ENCODE measurements at places on chromosomes 2 and 18.

DNA sequence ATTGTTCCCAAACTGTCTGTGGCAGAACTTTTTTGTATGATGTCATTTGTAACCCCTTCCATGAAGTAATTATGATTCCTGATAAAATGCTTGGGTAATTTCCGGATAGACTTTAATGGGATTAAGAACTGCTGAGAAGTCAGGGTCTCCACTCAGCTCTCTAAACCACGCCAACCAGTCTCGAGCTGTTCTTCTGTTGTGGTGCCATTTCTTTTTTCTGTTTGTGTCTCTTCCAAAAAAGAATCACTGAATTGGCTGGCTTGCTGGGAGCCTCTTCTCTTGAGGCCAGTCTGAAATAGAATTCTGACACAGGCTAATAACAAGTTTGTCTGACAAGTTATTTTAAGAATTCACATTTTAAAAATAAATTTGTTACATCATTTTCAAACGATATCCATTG is 198.9 kb downstream of the BCL2 start:
- DNase-seq: no peak

DNA sequence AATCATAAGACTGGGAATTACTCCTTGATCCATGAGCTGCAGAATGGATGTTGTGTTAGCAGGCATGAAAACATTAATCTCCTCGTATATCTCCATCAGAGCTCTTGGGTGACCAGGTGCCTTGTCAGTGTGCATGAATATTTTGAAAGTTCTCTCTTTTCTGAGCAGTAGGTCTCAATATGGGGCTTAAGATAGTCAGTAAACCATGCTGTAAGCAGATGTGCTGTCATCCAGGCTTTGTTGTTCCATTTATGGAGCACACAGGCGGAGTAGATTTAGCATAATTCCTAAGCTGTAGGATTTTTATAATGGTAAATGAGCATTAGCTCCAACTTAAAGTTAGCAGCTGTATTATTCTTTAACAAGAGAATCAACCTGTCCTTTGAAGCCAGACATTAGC is 160.3 kb downstream of the MYO1B start:
- DNase-seq: no peak

GRCh38 chr2:238649936-238650518 is 197.9 kb upstream of the TWIST2 start:
- no peak for DNase-seq

- no peak for DNase-seq
Observed at GRCh38 chr2:150732064-150732463, 244.6 kb upstream of the RND3 start.

- DNase-seq: peak; percentile 36
Observed at GRCh38 chr18:24914171-24914525, 437.8 kb downstream of the ZNF521 start.

DNA sequence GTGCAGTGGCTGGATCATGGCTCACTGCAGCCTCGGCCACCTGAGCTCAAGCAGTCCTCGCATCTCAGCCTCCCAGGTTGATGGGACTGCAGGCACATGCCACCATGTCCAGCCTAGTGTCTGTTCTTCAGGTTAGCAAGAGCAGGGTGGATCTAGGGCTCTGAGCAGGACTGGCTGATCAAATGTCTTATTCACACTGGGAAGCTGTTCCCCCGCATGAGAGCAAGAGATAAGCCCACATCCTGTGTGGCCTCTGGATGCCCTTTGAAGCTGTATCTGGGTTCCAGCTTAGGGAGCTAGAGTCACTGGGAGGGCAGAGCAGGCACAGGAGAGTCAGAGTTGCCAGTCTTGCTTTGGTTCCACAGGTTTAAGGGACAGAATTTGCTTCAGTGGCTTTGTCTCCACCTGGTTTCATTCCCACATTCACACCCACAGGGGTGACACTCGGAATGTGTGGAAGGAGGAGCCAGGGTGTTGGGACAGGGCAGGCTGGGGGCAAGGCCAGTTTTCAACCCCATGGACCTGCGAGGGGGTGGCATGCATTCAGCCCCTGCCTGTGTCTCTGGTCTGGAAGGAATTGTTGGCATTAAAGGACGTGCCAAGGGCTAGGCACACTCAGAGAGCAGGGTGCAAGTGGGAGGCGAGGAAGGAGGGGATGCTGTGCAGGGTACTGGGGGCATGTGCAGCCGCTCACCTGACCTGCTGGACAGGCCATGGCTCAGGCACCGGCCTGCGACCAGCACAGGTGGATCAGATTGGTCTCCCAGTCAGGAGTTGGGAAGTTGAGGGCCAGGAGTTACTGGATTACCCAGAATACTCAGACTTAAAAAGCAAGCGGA is 24.5 kb downstream of the PTPN18 start:
- DNase-seq: peak; percentile 90

DNA sequence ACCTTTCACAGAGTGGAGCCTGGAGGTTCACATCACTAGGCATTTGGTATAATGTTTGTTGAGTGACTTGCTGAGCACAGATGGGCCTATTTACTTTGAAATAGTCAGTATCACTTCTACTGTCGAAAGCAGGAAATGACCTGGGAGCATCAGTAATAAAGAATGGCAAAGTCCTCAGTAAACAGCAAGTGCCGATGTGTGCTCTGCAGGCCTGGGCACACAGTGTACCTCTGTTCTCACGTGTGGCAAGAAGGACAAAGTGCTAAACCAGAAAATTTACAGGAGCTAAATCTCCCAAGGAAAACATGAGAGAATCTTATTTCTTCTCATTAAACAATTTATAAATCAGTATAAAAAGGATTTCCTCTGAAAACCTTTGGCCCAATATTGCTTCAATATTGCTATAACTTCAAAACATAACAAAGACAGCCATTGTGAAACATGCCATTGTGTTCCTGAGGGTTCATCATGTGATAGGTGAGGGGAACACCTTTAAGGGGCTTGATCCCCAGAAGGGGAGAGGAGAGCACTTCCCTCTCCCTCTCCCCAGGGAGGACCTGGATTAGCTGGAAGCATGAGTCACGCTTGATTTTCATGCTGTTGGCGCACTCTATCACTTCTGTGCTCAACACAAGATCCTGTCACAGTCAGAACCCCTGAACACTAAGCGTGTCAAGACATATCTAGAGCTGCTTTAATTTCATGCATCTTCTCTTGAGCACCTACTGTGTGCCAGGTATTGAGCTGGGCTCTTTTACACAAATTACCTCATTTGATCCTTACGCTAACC is 131.5 kb upstream of the SMAD2 start:
- DNase-seq: no peak

DNA sequence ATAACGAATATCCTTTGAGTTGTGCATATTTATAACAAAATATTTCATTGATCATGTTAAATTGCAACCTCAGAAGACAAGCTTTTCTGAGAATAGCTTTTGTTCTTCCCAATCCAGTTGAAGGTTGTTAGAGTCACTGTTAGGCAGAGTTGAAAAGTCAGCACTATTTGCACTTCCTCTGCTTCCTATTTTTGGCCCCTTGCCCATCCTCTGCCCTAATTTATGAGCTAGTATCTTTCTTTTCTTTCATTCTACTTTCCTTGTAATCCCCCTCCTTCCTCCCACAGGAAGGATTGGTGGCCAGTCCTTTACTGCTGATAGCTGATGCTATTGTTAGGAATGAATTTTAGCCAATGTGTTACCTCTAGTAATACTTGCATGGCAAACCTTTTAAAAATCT is 4.9 kb downstream of the RALB start:
- peak; percentile 34 for DNase-seq

- no peak for DNase-seq
Observed at GRCh38 chr18:36537289-36537688, 239.8 kb downstream of the FHOD3 start.

DNA sequence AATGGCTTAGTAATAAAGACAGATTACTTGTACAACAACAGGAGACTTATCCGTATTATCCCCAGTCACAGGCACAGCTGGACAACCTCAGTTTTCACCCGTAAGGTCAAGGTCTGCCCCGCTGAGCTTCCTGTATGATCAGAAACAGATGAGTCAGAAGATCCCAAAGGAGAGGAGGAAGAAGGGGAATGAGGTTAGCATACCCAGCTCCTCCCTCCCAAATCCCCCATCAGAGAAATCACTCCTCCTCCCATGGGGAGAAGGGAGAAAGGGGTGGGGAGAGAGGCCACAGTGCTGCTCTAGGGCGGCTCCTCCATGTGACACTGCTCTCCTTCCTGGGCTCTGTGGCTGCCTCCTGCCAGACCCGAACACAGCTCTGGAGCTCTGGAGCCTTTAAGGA is 53.8 kb upstream of the SPTBN1 start:
- DNase-seq: no peak

DNA sequence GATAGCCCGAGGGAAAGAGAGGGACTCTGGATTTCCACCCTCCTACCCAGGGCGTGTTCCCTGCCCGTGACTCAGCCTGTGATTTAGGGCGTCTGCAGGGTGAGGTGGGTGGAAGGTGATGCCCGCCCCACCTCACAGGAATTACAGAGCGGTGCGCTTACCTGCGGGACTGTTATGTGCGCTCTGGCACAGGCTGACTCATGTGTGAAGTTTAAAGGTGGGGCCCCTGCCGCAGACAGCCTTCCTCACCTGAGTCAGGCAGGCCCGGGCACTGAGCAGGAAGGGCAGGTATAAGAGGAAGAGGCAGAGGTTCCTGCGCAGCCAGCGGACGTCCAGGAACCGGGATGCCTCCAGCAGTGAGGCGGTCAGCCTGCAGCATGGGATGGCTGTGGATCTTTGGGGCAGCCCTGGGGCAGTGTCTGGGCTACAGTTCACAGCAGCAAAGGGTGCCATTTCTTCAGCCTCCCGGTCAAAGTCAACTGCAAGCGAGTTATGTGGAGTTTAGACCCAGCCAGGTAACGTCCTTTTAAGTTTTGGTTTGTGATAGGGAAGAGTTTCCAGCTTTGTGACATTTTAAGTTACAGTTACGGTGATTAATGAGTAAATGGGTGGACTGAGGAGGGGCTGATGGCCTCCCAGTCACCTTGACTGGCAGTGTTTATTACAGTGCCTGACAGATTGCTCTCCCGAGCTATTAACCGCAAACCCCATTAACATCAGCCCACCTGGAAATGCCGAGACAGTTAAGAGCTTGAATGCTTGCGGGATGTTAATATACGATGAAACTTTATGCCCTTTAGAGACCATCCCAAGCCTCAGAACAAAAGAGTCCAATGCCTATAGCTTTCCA is 141.6 kb upstream of the TTC39C start:
- DNase-seq: no peak

DNA sequence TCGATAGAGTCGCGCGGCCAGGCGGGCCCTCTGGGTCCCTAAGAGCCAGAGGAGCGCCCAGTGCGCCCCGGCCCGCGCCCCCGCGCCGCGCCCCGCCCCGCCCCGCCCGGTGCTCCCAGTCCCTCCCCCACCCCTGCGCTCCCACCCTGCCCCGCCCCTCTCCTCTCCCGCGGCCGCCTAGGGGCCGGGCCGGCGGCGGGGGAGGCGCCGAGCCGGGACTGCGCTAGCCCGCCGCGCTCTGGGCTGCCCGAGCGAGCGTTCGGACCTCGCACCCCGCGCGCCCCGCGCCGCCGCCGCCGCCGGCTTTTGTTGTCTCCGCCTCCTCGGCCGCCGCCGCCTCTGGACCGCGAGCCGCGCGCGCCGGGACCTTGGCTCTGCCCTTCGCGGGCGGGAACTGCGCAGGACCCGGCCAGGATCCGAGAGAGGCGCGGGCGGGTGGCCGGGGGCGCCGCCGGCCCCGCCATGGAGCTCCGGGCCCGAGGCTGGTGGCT is at the start of gene GPC1:
Gene GPC1 (plus strand): TSS at position 207 of the 491 bp plus-strand sequence. CDS start 256 bp downstream, at position 463.
- DNase-seq: no peak

DNA sequence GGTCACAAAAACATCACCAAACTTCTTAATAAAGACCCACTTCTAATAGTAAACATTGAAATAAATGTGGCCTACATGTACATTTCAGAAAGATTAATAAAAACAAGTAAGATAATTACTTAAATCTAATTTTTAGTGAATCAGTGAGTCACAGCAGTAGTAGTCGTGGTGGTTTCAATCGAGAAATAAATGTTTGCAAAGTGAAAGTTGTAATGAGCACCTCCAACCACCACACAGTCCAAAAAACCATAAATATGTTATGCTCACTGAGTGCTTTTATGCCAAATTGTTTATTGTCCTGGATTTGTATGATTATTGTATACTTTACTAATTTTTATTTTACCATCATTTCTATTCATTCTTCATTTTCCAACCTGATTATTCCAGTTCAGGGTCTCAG is 61.8 kb upstream of the SPOPL start:
- DNase-seq: no peak

DNA sequence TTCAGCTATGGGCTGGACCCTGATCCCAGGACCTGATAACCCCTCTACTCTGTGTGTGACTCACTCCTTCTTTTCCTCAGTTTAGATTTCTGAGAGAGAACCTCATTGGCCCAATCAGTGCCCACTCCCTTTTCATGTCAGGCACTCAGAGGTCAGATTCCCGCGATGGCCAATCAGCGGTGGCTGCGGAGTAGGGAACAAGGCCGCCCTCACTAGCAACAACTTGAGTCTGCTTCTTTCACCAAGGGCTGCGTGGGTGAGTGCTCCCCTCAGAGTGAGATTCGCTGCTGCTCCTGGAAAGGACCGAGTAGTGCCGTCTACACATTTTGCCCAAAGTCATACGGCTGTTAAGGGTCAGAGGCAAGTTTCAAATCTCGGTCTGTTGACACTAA is 34.7 kb downstream of the NPPC start:
- DNase-seq: no peak

DNA sequence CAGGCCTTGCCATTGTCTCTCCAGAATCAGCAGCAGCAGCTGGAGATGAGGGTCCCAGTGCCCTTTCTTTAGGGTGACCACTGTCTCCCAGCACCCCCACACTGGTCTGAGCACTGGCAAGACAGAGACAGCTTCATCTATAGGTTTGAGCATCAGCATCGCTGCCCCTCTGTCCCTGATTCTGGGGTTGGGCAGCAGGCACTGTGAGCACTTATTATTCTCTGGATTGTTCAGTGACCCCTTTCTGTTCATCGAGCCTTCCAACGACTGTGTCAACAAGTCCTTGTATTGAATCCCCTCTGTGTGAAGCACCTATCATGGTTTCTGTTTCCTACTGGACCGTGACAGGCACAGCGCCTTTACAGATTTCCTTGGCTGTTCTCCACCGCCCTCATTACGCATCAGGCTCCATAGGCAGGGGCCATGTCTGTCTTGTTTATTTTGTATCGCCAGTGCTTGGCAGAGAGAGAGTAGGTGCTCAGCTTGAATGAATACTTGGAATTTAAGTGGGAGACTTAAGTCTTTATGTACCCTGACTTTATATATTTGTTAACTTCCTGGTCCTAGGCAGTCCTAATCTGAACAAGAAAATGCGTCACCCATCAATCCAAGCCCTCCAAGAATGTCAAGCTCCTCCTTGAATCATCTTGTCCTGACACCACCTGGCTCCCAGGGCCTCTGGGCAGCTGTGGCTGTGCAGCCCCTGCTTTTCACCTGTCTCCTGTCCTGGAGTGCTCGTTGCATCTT is 11.4 kb downstream of the MALL start:
- no peak for DNase-seq

Measured in hematopoietic multipotent progenitor cell treated with erythropoietin and hydrocortisone succinate and interleukin-3 and kit ligand, for 8 days (in vitro differentiated cells).